Thoracic aorta (tissue), 2 donors: ENCODE measurements at places on chromosomes 6 and 20. TPM values are rescaled to one million over a fixed set of nuclear protein-coding genes. Genes with fewer than 3 reads are reported as not detected.

GRCh38 chr20:48723308-48724264 is 104.2 kb downstream of the PREX1 start:
- peak; percentile 41 for DNase-seq
- H3K36me3 ChIP-seq: no peaks in the 10 kb centered on the region
- H3K4me3 ChIP-seq: peak overlapping the region; percentile 46

DNA sequence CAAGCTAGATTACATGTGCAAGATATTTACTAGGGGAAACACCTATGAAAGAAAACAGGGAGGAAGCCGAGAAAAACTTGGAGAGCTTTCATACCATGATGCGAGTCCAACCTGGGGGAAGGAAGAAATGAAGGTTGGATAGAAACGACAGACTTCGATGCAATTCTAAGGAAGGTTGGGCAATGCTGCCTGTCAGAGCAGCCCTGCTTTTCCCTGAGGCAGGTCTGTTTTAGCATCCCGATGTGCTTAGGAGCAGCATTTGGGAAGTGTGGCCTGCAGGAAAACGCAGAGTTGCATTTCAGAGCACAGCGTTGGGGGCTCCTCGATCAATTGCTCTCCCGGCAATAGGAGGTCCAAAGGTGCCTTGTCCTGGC is 91.9 kb upstream of the DTNBP1 start:
- H3K27me3 ChIP-seq: no peaks in the 10 kb centered on the region
- H3K27ac ChIP-seq: no peak overlapping the region
- no peaks in the 10 kb centered on the region for H3K4me1 ChIP-seq
- no peak overlapping the region for H3K4me3 ChIP-seq

- no peak for DNase-seq
- H3K4me1 ChIP-seq: no peaks in the 10 kb centered on the region
- H3K36me3 ChIP-seq: no peaks in the 10 kb centered on the region
- no peak overlapping the region for H3K27ac ChIP-seq
- no peaks in the 10 kb centered on the region for H3K27me3 ChIP-seq
Measured at GRCh38 chr6:44498436-44498835, 110.9 kb downstream of the CDC5L start.

DNA sequence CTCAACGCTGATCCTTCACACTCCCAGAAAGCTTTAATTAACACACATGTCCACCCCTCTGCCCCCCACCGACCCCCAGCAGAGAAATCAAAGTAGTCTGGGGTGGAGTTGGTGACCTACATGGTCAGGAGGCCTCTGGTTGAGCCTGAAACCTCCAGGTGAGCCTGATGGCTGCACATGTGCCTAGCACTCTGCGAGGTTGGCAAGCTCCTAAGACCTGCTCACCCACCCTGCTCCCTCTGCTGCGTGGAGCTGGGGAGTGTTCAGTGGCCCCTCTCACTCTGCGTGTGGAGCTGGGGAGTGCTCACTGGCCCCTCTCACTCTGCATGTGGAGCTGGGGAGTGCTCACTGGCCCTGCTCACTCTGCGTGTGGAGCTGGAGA is 7.9 kb upstream of the YTHDF1 start:
- no peak overlapping the region for H3K27ac ChIP-seq
- H3K36me3 ChIP-seq: no peaks in the 10 kb centered on the region
- no peak for DNase-seq
- H3K4me3 ChIP-seq: no peak overlapping the region
- no peaks in the 10 kb centered on the region for H3K27me3 ChIP-seq
- H3K4me1 ChIP-seq: peaks cover 9% of the 10 kb centered on the region

- peaks cover 6% of the 10 kb centered on the region for H3K4me1 ChIP-seq
- no peak overlapping the region for H3K4me3 ChIP-seq
- H3K27ac ChIP-seq: no peak overlapping the region
- H3K27me3 ChIP-seq: no peaks in the 10 kb centered on the region
- no peaks in the 10 kb centered on the region for H3K36me3 ChIP-seq
Measured at GRCh38 chr6:34051331-34051919, 94.5 kb downstream of the GRM4 start.

GRCh38 chr6:1672379-1672778 is 62.7 kb downstream of the FOXC1 start:
- H3K36me3 ChIP-seq: no peaks in the 10 kb centered on the region
- no peak overlapping the region for H3K4me3 ChIP-seq
- no peak overlapping the region for H3K27ac ChIP-seq
- no peak for DNase-seq
- no peaks in the 10 kb centered on the region for H3K27me3 ChIP-seq

The SYNJ2 gene
- 48.5 TPM for total RNA-seq

The CLPSL2 gene
- total RNA-seq: not detected

The GNAS-AS1 gene
- total RNA-seq: 0.81 TPM

The PDE7B gene
- 13.2 TPM for total RNA-seq
